NCI-H524 treated with DMSO at 0.1 percent for 48 hours (cell line): ENCODE measurements at places on chromosomes 5 and 9.

- no peak for DNase-seq
Observed at GRCh38 chr5:122421374-122422079, 109.5 kb downstream of the SNCAIP start.

GRCh38 chr5:80761966-80762365, 107.2 kb upstream of the DHFR start:
- DNase-seq, result no peak

GRCh38 chr9:136773386-136774044, 9.2 kb upstream of the LCN15 start:
- no peak for DNase-seq

DNA sequence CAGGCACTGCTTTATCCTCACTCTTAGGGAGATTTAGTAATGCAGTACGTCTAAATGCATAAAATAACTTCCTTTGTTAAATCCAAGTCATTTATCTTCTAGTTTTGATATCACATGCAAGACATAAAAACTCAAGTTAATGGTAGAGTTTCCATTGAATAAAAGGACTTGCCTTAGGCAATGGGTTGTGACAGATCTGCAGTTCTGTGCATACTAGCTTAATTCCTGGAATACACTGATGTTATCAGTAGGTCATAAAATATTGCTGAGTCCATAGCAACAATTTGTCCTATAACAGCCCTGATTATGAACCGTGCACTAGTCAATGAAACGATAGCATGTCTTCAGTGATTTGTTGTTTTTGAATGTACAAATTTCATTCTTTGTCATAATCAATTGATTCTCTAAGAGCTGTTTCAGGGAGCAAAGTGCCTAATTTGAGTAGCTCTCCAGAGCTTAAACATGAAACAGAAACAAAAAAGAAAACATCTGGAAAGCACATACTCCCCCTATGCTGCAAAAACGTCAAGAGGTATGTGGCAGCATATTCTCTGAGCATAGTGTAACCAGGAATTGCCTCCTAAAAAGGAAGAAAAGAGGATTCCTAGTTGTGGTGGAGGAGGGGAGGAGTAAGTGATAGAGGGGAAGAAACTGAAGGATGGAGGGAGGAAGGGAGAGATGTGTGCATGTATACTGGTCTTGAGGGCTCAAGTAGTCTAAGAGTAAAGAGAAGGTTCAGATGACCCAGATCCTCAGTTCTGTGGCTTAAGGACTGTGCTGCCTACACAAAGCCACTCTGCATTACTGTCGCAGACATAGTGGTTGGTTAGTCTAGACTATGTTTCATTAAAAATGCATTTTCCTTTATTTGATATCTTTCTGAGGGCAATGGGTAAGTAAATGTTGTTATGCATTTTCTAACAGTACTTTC, 589.2 kb downstream of the PRR16 start:
- no peak for DNase-seq

GRCh38 chr5:16913187-16914107, 22.6 kb downstream of the MYO10 start:
- no peak for DNase-seq

DNA sequence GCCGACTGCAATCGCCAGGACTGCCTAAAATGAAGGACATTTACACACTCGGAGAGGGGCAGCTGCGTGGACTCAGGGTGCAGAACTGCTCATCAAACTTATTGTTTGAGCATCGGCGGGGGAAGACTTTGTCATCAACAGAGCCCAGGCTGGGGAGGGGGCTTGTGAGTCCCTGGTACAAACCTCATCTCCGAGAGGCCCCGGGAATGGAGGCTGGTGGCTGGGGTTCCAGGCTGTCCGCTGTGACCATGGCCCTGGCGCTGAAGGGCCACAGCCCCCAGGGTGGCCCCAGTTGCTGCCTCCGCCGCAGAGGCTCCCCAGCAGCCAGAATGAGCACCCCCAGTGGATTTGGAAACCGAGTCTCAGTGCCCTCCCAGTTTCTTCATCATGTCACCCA, 46.1 kb upstream of the RNU6ATAC start:
- no peak for DNase-seq

- no peak for DNase-seq
Observed at GRCh38 chr9:126430124-126430523, 103.5 kb downstream of the MVB12B start.

DNA sequence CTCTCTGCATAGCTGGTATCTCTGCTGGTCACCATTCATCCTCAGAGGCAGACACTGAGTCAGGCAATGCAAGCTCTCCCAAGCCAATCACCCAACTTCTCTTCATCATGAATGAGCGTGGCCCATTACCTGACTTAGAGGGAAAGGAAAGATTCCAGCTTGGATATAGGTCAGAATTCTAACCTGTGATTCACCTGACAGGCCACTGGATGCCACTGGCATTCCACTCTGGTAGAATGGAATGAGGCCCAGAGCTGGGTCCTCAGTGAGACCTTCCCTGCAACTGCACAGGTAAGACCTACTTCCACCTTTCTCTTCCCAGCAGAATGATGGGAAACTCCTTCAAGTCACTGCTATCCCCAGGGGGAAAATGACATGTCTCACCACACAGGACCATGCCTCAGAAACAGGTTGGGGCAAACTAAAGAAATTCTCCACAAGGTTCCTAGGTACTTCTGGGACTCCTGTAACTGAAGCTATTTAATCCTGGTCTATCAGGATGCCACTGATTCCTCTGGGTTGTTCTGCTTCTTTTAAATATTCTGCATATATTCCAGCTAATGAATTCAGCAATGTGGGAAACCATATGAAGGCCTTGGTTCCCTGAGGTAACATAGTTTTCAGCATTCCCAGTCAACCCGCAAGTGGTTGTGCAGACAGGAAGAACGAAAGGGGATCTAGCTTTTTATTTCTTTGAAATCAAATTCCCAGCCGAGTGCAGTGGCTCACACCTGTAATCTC, 62.0 kb downstream of the SUSD1 start:
- DNase-seq, result no peak

DNA sequence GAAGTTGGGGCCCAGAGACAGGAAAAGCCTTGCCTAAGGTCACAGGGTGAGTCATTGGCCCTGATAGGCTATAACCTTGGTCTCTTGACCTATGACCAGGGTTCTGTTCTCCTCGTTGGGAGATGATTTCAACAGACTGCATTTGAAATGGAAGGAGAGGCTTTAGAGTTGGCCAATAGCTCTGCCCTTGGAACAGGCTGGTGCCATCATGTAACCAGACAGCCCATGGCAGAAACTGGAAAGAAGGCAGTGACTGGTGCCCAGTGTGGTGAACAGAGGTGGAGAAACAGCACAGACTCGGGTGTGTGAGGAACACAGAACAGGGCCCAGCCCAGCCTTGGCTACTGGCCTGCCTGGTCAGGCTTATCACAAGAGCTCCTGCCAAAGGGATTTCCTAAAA, 109.8 kb upstream of the SLC25A48 start:
- no peak for DNase-seq

DNA sequence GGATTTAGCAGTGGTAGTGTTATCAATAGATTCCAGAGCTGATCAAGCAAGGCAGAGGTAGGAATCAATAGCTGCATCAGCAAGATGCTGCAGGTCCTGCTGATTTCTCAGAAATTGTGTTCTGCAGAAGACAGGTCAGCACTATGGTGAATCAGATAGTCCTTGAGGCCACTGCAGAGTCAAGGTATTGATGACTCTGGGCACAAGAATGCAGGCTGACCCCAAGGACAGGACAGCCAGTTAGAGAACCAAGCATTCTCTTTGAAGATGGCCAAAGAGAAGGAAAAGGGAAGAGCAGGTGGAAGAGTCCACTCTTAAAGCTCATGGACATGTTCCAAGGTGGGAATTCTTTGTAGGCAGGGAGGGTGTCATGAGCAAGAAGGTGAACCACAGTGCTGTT, 28.0 kb downstream of the PRUNE2 start:
- no peak for DNase-seq

DNA sequence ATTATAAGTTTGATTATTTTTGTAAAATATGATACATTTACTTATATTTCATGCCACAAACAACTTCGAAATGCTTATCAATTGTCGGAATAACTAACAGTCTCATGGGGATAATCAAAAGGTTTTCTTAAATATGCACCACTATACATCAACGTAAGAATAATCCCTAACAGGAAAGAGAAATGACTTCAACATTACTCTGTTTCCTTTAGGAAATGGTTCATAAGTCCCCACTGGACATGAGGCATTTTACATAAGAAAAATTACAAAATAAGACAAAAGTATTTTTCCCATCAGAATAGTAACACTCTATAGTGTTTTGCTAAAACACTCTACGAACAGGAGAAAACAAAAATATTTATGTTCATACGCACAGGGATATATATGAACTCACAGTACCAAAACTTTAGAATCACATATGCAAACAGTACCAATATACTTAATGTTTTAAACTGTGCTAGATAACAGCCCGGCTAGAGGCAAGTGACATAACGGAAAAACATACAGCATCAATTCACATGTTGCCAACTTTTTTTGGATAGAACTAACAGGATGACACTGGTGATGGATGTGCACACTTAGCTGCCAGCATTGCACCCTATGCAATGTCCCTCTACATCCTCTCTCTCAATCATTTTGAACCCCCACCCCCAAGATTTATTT, 120.5 kb downstream of the NFIB start:
- DNase-seq, result no peak

DNA sequence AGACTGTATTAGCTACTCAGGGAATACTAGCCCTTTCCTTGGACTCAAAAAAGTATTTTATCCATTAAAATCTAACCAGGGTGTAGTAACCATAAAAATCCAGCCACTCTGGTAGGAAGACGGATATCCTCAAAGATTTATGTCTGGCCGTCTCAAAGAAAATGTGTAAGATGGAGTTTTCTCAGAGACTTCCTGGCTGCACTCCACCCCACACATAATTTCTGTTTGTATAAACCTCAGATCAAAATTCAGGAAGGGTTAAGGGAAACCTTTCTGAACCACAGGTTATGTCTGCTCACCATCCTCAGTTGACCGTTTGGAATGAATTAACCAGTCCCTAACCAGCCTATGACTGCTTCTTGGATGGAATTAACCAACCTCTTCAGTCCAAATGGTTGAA, 13.8 kb upstream of the SMIM23 start:
- DNase-seq, result no peak

DNA sequence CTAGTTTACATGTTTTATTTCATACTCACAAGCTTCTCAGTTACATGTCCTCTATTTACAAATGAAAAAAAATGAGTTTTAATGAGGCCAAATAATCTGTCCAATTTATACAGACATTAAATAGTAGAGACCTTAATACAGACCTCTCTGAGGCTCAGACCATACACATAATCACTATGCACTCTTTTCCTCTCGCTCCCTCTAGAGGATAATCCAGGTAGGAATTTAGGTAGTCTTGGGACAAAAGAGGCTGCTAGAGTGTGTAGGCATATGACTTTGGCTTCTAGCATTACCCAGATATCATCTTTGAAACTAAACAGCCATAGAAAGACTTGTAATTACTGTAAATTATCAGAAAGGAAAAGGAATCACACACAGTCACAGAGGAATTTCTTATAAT, 444.7 kb downstream of the HINT1 start:
- DNase-seq, result no peak

- no peak for DNase-seq
Observed at GRCh38 chr5:8234179-8234770, 365.3 kb downstream of the MTRR start.

DNA sequence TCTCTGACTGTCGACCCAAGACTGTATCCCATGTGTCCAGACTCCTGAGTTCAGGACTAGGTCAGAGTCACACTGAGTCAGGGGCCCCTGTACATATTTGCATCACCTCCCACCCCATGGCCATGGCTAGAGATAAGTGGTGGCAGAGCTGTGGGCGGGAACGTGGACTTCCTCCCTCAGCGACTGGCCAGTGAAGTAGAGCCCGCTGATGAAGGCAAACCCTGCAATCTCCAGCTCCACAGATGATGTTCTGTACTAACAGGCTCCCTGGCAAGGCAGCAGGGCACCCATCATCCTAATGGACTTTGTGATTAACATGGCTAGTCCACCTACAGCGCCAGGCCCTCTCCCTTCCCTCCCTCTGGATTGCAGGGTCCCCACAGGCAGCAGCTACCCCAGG, 110.5 kb upstream of the LRRTM2 start:
- no peak for DNase-seq

- DNase-seq, result no peak
Observed at GRCh38 chr5:139692679-139693308, 44.6 kb downstream of the CXXC5 start.

DNA sequence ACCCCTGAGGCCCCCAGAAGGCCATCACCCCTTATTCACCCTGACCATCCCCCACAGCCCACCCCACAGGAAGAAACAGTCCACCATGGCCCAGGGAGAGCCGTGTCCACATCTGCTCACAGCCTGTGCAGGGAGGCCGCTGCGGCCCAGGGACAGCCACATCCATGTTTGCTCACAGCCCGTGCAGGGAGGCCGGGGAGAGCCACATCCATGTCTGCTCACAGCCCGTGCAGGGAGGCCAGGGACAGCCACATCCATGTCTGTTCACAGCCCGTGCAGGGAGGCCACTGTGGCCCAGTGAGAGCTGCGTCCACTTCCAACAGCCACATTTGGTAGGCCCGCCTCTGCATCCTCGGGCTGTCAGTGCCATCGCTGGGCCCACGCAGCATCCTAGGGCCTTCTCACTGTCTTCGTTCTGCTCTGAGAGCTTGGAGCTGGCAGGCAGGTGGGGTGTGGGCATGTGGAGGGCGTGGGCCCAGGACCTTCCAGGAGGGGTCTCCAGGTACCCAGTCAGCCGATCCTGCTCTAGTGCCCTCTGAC, 38.1 kb downstream of the LPCAT1 start:
- DNase-seq, result no peak

DNA sequence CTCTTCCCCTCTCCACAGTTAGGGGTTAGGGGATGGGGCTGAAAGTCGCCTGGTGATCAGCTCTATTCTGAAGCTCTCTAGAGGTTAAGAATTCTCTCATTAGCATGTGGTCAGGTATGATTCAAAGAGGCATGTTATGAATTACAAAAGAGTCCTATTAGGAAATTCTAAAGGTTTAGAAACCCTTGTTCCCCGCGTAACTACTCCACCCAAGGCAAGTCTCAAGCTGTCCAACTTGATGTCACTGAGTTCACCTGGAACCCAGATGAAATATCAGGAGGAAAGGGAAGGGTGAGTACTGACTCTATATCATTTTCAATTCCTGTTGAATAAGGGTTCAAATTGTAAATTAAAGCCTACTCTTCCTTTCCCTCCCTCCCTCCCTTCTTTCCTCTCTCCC, 18.1 kb upstream of the RNF145 start:
- no peak for DNase-seq

GRCh38 chr9:117992006-117992405, 287.8 kb downstream of the TLR4 start:
- DNase-seq, result no peak

DNA sequence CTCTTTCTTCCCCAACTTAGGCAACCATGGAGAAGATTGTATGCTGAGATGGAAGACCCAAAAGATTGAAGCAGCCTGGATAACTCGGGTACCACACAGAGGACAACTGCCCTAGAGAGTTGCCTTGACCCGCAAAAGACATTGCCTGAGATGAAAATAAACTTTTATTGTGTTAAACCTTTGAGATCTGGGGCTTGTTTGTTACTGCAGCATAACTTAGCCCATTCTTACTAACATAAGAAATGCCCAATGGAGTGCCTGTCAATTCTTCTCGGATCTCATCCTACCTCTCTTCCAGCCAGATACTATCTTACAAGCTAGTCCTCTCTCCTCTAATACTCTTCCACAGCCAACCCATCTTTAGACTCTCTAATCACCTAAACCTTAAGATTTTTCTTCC, 76.8 kb downstream of the GCNT4 start:
- DNase-seq, result no peak
